ENCODE measurements at places on chromosomes 5 and 9.
A peak's percentile ranks its signal among the peaks of the same experiment; 100 is the strongest.

DNA sequence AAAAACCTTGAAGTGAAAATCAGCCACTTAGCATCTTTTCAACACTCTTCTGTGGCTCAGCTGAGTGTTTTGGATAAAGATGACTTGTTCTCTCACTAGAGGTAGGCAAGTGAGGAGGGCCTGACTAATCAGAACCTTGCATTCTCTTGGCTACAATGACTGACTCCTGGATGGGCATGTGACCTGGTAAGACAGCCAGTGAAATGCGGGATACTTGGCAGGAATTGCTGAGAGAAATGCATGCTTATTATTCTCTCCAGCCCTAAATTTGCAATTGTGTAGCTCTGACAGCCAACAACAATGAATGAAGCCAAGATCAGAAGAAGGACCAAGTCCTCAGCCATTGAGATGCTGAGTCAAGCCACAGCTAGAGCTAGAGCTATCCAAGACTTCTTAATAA is 490.5 kb upstream of the ZNF608 start:
- no peak for DNase-seq

- peak; percentile 5 for DNase-seq
Observed at GRCh38 chr5:115543365-115544042, 1.1 kb downstream of the FEM1C start.

- DNase-seq: no peak
Observed at GRCh38 chr5:140060816-140061215, 17.7 kb upstream of the NRG2 start.

DNA sequence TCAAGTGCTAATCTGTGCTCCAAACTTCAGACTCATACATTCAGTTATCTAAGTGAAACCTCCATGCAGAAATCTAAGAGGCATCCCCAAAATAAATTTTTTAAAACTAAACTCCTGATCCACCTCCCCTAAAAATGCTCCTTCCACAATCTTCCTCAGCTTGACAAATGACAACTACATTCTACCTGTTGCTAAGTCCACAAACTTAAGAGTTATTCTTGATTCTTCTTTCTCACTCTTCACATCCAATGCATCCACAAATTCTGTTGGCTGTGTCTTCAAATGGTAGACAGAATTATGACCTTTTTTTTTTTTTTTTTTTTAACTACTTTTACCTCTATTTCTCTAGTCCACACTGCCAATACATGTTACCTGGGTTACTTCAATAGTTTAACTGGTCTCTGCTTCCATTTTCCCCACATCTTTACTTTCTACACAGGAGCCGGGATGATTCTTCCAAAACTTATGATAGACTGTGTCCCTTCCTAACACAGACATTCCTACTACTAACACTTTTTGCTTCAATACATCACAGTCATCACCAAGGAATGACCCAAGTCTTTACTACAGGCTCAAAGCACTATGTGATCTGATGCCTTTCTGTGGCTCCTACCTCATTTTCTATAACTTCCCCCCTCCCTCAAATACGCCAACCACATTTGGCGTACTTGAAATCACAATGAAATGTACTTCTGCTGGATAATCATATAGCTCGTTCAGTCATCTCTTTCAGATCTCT is 143.6 kb downstream of the PDE4D start:
- DNase-seq: no peak

- DNase-seq: no peak
Observed at GRCh38 chr9:135225619-135226228, 138.3 kb downstream of the OLFM1 start.

DNA sequence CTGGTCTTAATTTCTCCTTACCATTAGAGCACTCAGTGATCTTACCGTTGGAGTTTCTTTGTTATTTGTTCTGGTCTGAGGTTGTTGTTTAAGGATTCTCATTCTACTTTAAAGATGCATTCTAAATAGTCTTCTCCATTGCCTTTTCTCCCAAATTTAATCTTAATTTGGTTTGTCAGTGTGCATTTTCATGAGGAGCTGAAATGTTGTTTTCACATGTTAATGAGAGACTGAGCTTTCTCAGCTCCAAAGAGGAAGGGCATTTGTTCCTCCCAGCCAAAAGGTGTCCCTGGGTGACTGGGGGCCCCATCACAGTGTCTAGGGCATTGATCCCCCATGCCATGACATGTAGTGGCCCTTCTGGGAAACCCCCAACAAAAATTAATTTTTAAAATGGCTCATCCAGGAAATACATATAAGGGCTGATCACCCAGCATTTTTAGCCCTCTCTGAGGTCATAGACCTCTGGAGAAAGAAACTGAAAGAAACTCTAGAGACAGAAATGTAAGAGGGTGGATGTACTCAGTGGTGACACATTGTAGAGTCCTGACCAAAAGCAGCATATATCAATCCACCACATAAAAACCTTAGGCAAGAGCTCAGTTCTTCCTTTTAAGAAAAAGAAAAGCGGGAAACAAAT is 240.4 kb upstream of the RAI14 start:
- no peak for DNase-seq

DNA sequence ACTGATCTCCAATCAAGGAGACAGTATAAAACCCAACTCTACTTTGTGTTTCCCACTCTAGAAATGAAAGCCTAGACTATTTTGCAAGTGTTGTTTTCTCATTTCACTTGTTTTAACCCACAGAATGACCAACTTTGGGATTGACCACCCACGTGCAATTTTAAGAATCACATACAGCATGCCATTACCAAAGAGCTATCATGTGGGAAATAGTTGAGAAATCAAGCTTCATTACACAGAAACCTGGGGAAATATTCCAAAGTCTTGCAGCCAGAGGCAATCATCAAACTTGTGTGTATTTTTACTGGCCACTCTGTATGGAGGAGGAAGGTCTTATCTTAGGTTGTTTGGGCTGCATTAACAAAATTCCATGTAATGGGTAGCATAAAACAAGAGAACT is 451.4 kb upstream of the DAB2 start:
- DNase-seq: no peak
